ENCODE measurements at places on chromosomes 13 and 19.

DNA sequence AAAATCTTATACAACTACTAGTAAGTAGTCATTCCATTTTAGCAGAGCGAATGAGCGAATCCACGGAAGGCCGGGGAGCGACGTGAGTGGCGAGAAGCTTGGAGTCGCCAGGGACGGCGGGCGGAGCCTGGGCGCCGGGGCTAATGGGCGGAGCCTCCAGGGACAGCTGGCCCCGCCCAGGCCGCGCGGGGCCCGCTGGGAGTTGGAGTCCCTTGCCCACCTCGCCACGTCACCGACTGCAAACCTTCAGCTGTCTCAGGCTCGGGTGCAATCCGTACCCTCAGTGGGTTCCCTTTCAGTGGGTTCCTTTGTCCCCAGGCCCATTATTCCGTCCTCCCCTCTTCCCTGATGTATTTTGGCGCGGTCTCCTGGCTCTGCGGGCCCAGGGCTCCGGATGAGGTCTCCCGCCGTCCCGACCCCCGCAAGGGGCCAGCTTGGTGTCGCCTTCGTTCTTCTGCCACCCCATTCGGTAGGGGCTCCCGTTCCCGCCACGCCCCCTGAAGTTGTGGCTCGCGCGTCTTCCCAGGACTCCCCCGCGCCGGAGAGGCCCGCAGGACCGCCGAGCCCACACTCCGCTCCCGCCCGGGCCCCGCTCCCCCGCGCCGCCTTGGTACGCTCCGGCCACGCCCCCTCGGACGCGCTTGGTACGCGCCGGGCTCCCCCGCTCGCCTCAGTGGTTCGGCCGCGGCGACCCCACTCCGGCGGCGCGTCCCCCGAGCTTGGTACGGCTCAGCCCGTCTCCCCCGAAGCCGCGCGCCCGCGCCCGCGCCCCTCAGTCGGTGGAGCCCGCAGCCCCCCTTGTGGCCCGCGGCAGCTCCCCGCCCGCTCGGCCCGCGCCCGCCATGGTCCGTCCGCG, at the start of gene PTOV1:
TSS of gene PTOV1 (plus strand) at position 673 of the 856 bp plus-strand sequence.
- peak; percentile 97 for DNase-seq

DNA sequence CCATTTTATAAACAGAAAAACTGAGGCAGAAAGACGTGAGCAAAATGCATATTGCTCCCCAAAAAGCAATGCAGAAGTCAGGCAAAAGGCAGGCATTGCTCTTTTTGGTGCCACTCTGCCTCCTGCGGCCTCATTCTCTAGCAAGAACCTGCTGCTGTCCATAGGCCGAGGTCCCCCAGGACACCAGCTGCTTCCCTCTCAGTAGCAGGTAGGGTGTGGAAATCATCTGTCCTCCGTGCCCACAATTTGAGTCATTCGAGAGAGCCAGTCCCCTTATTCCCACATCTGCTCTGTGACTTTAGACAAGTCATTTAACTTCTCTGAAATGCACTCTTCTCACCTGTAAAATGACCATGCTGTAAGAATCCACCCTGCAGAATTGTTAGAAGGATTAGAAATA, 50.0 kb downstream of the TNFRSF19 start:
- no peak for DNase-seq

DNA sequence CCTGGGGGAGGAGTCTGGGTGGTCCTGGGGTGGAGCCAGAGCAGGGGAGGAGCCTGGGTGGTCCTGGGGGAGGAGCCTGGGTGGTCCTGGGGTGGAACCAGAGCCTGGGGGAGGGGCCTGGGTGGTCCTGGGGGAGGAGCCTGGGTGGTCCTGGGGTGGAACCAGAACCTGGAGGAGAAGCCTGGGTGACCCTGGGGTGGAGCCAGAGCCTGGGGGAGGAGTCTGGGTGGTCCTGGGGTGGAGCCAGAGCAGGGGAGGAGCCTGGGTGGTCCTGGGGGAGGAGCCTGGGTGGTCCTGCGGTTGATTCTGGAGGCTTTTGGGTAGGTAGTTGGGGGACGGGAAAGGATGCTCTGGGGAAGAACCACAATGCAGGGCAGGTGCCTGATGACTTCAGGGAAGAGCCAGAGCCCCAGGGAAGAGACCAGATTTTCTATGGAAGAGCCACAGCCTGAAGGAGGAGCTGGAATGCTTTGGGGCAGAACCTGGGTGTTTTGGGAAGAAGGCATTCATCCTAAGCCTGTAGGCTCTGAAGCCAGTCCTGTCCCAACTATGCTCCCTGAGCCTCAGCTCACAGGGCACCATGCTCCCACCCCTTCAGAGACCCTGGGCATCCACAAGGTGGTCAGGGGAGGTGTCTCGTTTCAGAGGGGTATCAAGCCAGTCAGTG, 15.0 kb downstream of the MRPS12 start:
- no peak for DNase-seq

GRCh38 chr19:3456925-3457527, 23.3 kb downstream of the SMIM24 start:
- DNase-seq: no peak

- peak; percentile 25 for DNase-seq
These were observed 671.0 kb downstream of the PCDH9 start for GRCh38 chr13:66559093-66559492.

GRCh38 chr13:109883181-109884180, 97.1 kb upstream of the IRS2 start:
- no peak for DNase-seq

DNA sequence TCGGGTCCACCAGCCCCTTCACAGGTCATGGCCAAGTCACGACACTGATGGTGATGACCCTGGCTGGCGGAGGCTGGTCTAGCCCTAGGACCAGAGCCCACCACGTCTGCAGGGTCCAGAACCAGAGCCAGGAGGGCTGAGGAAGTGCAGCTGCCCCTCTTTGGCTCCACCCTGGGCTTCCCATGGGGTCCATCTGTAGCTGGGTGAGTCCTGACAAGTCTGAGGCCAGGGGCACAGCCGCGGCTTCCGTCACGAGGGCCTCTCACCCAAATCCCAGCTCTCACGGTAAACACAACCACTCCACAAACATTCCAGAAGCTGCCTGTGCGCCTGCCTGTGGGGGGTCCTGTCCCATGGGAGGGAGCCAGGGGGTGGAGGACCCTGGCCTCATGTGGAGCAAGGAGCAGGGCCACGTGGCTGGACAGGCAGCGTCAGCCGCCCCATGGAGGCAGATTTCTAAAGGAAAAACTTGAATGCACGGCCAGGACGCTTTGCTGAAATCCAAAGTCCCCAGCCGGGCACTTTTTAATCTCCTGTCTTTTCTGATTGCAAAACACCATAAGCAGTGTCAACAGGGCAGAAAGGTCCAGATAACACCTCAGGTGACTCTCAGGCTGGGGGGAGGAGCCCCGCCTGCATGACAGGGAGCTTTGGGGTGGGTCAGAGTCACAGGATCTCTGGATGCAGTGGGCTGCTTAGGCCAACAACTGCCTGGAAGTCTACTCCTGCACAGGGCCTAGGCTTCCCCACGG, 29.9 kb downstream of the CEBPG start:
- no peak for DNase-seq

- DNase-seq: no peak
These were observed 53.1 kb downstream of the USP12 start for GRCh38 chr13:27118428-27119054.

GRCh38 chr19:19261350-19262189, 11.5 kb downstream of the TM6SF2 start:
- DNase-seq: peak; percentile 55

- peak; percentile 17 for DNase-seq
These were observed 937 bp downstream of the ZNF841 start for GRCh38 chr19:52094526-52095130.

- DNase-seq: no peak
These were observed 10.9 kb upstream of the AKAP11 start for GRCh38 chr13:42260903-42261654.
